ENCODE measurements at places on chromosomes 6 and 20.

- no peak for DNase-seq
Observed at GRCh38 chr6:24849713-24850112, 51.0 kb upstream of the ARMH2 start.

DNA sequence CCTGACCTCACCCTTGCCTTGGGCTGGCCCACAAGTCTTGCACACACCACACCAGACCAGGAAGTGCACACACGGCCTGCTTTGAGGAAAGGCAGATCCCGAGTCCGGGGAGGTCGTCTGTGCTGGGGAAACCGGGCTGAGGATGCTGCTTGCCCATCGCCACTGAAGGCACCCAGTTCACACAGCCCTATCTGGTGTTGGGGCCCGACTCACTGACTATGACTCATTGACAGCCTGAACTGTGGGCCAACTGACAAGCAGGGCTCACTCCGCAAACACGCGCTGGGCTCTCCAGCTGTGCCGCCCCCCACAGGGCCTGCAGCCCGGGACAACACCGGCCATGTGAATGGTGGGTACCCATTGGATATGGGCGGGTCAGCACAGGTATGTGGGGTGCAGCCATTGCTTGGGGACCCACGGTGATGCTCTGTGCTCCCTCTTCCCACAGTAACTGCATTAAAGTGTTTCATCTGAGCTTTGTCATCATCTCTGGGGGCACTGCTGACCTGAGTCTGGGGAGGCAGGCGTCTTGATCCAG lies 1.6 kb downstream of the SAMD10 start:
- DNase-seq, result no peak

DNA sequence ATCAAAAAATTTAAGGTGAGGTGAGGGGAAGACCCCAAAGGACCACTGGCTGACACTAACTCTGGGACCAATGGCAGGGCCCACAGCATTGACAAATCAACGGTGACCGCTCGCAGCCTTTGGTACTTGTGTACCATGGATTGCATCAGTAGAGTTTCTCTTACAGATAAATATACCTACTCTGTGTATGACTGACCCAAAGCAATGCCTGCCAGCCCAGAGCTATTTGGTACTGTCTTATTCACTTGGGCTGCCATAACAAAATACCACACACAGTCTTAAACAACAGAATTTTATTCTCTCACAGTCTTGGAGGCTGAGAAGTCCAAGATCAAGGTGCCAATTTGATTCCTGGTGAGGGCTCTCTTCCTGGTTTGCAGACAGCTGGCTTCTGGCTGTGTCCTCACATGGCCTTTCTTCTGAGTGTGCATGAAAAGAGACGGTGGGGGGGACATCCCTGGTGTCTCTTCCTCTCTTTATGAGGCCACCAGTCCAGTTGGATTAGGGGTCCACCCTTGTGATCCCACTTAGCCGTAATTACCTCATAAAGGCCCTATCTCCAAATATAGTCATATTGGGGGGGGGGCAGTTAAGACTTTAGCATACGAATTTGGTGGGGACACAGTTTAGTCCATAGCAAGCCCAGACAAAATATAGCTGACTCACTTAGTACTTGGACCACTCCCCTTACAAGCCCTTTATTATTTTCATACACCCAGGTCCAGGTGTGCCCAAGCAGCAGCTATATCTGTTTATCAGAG lies 336.3 kb downstream of the CD83 start:
- DNase-seq, result no peak

DNA sequence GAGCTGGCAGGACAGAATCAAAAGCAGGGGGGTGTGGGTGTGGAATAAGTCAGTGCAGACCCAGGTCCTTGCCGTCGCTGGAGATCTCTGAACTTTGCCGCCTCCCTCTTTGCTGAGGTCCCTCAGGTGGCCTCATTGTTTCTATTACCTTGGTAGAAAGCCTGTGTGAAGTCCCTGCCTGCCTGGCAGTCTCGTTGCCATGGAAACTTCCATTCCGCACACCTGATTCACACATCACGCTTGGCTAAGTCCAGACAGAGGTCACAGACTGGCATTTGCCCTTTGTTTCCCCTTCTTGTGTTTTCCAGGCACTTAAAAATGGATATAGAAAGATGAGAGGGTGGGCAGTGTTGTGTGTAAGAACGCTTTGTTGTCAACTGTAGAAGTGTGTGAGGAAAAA lies 260.6 kb downstream of the PRL start:
- DNase-seq, result peak; percentile 71

- DNase-seq, result peak; percentile 43
Observed at GRCh38 chr6:112366695-112367553, 19.8 kb downstream of the RFPL4B start.

GRCh38 chr6:90544081-90544480 lies 42.8 kb downstream of the MAP3K7 start:
- no peak for DNase-seq

DNA sequence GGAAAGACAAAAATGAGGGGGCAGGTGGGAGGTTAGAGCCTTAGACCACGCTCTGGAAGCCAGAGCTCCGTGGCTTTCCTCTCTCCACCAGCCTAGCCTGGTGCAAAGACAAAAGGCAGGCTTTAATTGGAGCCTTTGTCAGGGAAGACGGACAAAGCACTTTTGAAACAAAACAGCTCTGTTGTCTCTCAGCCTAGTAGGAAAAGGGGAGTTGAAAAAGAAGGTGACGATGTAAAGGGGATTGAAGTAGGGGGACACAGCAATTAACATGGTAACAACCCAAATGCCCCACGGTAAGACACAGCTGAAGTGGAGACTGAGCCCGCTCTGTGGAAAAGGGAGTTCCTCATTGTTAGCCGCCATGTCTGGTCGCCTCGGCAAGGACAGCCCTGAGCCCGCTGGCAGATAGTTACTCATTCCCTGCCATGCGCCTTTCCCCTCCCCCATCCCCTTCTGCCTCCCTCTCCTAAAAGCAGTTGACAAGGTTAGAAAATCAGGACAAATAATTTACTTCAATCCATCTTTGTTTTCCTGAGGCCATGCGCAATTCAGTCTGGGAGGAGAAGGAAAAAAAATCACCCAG lies 93.0 kb downstream of the TCP11 start:
- DNase-seq, result no peak

DNA sequence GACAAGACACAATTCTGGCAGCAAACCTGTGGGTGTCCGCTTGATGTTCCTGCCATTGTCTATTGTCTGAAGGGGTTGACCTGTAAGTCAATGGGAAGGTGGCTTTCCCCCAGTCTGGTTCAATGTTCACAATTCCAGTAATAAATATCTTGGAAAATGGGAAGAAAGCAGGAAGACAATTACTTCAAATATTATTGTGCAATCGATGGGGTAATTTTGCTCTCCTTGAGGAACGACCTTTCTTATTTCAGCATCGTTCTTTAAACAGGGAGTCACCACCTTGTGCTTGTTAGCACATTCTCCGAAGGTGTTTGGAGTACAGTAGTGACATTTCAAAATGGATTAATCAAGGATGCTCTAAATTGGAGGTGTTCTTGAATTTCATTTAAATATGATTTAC lies 136.9 kb downstream of the BTBD3 start:
- no peak for DNase-seq

GRCh38 chr20:48990467-48990866 lies 55.6 kb upstream of the CSE1L start:
- DNase-seq, result no peak

- DNase-seq, result no peak
Observed at GRCh38 chr6:10451394-10451793, 36.5 kb upstream of the TFAP2A start.

DNA sequence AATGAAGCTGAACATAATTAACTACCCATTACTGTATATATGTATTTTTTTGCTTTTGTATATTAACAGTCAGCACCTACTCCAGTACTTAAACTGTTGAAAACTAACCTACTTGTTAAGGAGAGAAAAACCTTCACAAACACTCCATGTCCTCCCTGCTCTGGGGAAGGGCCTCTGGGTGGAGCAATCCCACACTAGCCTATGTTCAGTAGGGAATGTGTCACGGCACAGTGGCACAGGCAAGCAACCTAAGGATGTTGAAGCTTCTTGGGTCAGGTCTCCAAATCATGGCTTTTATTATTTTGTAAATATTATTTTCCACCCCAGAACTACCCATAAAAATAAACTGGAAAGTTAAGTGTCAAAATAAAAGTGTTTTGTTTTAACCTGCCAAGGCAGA lies 5.3 kb downstream of the MAN1A1 start:
- no peak for DNase-seq

GRCh38 chr6:41122373-41122772 lies 31.8 kb downstream of the TREML1 start:
- DNase-seq, result no peak

- no peak for DNase-seq
Observed at GRCh38 chr6:137767465-137767864, 99.6 kb upstream of the TNFAIP3 start.

DNA sequence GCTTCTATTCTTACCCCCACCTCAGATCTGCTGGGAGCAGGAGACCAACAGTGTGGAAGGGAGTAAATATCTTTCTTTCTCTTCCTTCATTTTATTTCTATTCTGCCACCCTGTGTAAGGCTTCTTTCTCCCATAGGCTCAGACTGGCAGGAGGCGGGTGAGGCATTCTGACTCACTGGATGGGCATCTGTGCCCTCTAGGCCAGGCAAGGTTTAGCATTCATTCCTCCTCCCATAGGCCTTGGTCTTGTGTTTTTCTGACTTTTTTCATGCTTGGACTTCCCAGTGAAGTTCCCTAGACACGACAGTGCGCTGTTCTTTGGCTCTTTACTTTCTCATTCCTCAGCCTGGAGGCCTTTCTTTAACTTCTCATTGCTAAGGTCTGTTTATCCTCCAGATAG lies 235.2 kb downstream of the SYNE1 start:
- DNase-seq, result no peak

DNA sequence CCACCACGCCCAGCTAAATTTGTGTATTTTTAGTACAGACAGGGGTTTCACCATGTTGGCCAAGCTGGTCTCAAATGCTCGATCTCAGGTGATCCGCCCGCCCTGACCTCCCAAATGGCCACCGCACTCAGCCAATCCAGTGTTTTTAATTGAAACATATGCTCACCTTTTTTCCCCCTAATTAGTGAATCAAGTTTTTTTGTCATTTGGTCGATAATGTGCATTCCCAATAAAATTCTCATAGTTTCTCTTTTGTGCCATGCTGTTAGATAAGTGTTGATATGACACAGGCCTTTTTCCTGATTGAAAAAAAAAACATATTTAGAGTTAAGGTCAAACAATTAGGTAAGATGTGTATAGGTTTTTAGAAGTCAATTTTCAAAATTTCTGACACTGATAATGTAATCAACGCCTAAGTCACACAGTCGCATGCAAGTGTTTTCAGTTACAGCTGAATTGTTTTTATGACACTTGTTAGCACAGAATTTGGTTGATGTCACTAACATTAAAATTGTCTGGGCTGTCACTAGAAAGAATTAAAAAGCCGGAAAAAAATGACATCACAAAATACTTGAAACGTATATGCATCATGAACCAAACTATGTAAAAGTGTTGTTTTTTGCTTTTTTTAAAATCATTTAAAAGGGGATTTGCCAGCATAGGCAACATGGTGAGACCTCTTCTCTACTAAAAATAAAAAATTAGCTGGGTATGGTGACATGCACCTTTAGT lies 21.9 kb downstream of the ZNF217 start:
- no peak for DNase-seq

GRCh38 chr6:28311139-28311823 lies 24.7 kb downstream of the ZSCAN31 start:
- no peak for DNase-seq

GRCh38 chr6:168338777-168339176 lies 19.2 kb upstream of the DACT2 start:
- DNase-seq, result no peak

- DNase-seq, result no peak
Observed at GRCh38 chr6:165701005-165701404, 38.0 kb upstream of the PDE10A start.

GRCh38 chr6:47182291-47182957 lies 127.3 kb downstream of the TNFRSF21 start:
- no peak for DNase-seq

DNA sequence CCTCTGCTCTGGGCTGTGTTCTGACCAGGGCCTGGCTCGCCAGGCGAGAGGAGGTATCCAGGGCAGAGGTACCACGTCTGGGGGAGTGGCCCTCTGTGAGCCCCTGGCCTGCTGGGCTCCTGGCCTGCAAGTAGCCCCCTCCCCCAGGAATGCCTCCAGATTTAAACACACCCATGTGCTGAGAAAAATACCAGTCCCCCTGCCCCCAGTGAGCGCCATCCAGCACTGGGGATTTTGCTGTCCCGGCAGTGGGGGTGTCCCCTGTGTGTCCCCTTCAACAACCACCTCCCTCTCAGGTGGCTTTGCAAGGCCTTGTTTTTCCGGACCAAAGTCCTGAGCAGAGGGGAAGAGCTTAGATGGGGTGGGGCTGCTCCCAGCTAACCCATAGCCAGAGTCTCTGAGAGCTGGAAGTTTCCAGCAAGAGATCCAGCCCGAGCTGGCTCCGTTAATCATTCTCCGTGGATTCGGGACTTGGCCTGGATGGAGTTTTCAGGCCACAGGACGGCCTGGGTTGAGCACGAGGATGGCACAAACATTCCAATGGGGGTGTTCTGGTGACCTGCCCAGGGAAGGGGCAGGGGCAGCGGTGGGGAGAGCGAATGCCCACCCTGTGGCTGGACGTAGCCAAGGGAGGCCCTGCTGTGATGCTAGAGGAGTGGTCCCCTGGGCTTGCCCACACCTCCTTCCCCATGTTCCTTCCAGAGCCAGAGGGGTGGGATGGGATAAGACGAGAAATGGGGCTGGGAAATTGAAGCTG lies 29.0 kb downstream of the PCK1 start:
- DNase-seq, result peak; percentile 44

DNA sequence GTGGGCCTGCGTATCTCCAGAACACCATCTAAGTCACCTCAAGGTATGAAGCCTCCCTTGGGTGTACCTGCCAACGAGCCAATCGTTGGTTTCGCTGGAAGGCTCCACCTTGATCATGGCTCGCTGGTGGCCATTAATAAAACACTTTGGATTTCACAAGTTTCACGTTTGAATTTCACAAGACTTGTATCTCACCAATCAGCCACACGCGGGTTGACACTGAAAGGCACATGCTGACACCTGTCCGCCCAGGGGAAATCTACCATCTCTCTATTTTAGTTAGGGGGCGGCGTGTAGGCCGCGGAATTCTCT lies 586 bp upstream of the HMGA1 start:
- DNase-seq, result no peak

GRCh38 chr20:13118676-13119075 lies 102.4 kb upstream of the ISM1 start:
- DNase-seq, result no peak

- DNase-seq, result no peak
Observed at GRCh38 chr20:55205665-55206064, 730.3 kb downstream of the DOK5 start.

GRCh38 chr6:147248859-147249258 lies 44.6 kb downstream of the STXBP5 start:
- DNase-seq, result no peak

DNA sequence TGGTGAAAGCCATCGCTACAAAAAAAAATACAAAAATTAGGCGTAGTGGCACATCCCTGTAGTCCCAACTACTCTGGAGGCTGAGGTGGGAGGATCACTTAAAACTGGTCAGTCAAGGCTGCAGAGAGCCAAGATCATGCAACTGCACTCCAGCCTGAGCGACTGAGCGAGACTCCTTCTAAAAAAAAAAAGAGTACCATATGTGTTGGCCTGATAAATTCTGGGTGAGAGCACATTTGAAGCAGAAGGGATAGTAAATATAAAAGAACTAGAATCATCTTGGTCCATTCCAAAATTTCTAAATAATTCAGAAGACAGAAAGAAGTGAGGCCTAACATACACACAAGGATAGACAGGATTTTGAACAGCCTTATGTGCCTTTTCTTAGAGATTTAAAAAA lies 2.2 kb downstream of the IBTK start:
- DNase-seq, result no peak

Measured in right kidney (tissue), 9 donors.